ENCODE measurements at places on chromosomes 7 and 10.

GRCh38 chr10:133210398-133211140 lies 19.4 kb upstream of the UTF1 start:
- DNase-seq = no peak

DNA sequence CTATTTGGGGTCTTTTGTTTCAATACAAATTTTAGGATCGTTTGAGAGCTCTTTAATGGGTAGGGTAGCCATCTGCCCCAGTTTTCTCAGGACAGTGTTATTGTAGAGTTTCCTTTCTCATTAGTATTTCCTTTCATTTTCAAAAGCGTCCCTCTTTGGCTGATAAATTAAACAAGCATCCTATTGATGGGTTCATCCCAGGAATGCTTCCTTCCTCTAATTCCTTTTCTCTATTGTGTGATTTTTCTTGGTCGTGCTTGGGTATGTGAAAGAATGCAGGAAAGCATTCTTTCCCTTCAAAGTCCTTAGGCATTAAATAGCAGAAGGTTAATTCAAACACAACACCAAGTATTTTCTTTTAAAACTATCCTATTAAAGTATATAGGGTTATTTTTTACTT lies 14.0 kb downstream of the SLC13A1 start:
- no peak for DNase-seq

- DNase-seq = no peak
Measured at GRCh38 chr10:103498936-103499638, 5.6 kb downstream of the NEURL1 start.

DNA sequence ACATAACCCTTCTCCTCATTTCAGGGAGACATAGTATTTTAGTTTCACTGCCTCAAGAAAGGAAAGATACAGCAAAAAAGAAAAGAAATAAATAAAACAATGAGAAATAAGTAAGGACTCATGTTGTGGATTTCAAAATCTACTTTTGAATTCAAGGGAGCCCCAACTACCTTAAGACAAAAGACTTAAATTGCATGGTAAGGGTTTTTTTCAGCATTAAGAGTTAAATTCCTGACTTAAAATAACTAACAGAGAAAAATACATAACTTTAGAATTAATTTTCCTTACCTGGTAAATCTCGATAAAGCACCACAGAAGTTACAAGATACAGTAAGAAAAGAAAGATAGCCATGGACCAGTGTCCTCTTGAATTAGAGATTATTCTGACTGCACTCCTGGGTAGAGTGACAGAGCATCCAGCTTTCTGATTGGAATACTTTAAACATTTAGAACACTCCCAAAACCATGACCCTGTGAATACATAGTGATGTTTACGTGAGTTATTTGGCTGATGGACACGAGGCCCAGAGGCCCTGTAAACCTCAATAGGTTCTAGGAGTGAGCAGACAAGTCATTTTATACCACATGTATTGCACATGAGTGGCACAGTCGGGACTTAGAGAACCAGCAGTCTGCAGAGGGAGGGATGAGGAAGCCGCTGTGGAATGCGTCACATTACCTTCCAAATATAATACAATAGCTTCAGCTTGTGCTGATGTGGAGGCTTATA lies 292.5 kb upstream of the SEMA3C start:
- no peak for DNase-seq

DNA sequence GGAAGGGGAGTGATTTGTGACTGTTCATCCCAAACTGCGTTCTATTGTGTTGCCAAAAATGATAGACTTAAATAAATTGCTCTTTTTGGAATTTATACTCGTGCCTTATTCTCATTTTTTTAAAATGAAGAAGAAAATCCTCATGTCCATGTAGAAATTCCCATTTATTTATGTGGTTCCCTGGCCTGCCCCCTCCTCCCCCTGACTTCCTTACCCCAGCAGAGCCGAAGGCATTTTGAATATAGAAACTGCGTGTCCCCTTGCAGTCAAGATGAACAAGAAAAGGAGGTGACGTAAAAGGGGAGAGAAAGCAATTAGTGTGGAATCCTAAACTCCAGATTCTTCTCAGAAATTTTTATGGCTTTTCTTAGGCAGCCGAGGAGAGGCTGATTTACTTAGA lies 126.1 kb downstream of the FAM204A start:
- DNase-seq = no peak

GRCh38 chr10:86250399-86250798 lies 116.2 kb downstream of the GRID1 start:
- DNase-seq = no peak

- DNase-seq = no peak
Measured at GRCh38 chr7:42645906-42646305, 266.0 kb downstream of the C7orf25 start.

GRCh38 chr7:81725812-81726127 lies 44.1 kb downstream of the HGF start:
- DNase-seq = no peak

DNA sequence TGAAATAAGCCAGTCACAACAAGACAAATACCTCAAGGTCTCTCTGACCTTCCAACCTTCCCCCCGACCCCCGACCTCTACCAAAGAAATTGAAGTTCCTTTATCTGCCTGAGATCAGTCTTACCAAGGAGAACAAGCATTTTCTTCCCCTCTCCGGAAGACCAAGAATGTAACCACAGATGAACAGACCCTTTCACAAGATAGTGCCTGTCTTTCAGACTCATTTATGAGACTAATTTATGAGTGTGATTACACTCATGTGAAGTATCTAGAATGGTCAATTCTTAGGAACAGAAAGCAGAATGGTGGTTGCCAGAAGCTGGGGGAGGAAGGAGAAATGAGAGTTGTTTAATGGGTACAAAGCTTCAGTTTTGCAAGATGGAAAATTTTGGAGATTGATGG lies 108.9 kb upstream of the MKLN1 start:
- DNase-seq = no peak

DNA sequence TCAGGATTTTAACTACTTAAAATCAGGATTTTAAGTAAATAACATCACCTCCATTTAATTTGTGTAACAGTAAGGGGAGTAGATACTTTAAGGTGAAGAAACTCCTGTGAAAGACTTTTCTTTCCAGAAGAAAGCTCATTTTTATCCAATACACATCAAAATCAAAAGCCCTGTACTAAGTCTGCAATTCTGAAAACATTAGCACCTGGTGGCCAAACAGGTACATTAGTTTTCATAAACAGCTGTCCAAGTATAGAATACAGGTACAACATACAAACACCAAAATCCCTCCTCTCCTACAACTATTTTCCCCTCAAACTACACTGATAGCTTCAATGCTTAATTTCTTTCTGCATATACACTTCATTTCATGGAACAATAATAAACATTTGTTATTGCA lies 22.9 kb downstream of the FAM3C start:
- no peak for DNase-seq

GRCh38 chr10:28072573-28072972 lies 73.7 kb upstream of the ODAD2 start:
- DNase-seq = no peak

DNA sequence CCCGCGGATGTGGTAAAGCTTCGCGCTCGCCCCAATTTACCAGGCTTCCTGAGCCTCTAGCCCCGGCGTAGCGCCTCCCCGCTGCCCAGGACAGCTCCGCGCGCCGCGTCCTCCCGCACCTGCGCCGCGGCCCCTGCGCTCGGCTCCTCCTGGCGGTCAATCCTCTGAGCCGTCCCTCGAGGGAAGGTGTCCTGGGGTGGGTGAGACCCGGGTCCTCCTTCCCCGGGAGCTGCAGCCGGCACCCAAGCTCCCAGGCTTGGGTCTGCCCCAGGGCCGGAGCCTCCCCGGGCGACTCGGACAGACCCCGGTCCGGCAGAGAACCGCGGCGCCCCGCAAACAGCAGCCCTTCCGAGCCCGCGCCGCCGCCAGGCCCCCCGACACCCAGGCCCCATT lies 512 bp downstream of the OSBPL3 start:
- peak; percentile 88 for DNase-seq

DNA sequence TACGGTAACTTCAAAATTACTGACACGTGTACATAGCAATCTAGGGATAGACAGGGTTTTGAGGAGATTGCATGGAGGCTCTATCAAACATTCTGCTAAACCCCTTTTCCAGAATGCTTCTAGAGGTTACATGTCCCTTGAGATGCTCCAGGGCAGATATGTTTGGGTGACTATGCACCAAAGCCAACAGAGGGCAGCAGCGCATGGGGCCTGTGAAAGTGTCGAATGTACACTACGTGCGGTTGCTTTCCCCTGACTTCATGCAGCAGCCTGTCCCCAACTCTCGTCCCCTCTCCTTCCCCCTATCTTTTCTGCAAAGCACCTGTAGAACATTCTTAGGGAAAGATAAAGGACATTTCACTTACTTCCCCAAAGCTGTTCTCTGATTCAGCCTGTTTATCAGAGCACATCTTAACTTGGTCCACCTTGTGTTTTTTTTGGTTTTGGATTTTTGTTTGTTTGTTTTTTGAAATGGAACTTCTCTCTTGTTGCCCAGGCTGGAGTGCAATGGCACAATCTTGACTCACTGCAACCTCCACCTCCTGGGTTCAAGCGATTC lies 90.2 kb downstream of the UBE3C start:
- no peak for DNase-seq

DNA sequence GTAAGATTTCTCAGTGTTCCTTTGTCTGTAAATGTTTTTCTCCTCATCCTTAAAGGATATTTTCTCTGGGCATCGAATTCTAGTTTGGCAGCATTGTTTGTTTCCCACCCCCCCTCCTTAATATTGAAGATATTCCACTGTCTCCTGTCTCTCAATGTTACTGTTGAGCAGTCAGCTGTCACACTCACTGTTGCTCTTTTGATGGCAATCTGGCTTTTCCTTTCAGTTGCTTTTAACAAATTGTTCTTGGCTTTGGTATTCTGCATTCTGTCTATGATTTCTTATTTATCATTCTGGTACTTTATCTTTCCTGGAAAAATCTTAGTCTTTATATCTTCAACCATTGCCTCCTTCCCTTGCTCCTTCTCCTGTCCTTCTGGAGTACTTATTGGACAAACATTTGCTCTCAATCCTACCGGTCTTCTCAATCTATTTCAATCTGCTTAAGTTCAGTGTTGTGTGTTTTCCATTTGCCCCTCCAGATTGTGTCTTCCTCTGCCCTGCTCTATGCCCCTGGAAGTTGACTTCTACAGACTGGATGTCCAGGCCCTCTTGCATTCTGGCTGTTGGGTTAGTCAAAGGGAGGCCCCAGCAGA lies 9.3 kb upstream of the GTPBP4 start:
- DNase-seq = no peak

- no peak for DNase-seq
Measured at GRCh38 chr7:28661826-28662595, 249.7 kb downstream of the CREB5 start.

- no peak for DNase-seq
Measured at GRCh38 chr7:140049339-140050024, 13.3 kb downstream of the PARP12 start.

GRCh38 chr10:132410779-132411532 lies 14.0 kb downstream of the PWWP2B start:
- no peak for DNase-seq

GRCh38 chr10:10865913-10866312 lies 151.8 kb upstream of the CELF2 start:
- no peak for DNase-seq

- no peak for DNase-seq
Measured at GRCh38 chr7:158549176-158549615, 38.4 kb downstream of the PTPRN2 start.

GRCh38 chr10:47337310-47337709 lies 10.9 kb upstream of the RBP3 start:
- no peak for DNase-seq

DNA sequence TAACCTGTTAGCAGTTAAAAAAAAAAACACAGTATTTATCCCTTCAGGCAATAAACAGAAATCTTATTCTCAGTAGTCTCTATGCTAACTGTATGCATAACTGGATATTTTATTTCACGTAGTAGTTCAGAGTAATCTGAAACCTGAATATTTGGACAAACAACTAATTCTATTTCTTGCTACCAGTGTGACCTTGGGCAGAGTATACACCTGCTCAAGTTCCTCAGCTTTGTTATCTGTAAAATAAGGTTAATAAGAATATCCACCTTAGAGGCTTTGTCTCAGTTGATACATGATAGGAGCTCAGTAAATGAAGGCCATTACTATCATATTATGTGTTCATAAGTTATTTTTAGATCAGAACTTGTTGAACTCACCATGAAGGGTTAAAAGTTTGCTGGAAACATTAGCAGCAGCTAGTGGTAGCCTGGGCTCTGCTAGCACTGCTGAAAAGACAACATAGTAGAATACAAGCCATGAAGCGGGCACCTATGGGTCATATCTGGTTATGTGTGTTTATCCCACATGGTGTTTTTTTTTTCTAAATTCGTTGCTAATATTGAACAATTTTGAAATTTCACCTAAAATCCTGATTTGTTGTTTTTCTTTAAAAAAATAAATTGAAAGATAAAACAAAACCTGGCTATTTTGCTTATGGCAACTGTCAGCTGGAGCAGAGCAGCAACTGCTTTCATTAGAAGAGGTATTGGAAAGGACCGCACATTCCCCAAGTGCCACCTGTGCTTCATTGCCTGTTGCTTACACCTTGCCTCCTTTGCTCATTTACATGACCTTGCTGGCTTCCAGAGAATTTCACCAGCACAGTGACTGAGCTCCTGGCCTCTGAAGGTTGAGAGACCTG lies 303.0 kb downstream of the PRKG1 start:
- DNase-seq = no peak

DNA sequence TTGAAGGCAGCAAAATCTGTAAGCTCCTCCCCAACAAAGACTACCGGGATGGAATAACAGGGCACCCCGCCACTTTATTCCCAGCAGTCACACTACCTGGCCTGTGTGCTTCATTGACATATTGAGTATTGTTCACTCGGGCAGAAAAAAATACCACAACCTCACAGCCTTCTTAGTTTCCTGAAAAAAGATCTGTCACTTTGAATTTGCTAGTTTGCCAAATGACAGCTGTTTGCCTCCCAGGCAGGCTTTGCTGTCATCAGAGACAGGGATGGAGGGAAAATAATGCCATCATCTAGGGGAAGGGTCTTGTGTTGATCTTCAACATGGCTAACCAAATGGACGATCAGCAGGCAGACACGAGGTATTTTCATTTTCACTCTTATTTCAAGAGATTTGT lies 26.9 kb downstream of the BMPER start:
- DNase-seq = no peak

GRCh38 chr10:31515819-31516402 lies 196.9 kb downstream of the ZEB1 start:
- DNase-seq = no peak

- DNase-seq = no peak
Measured at GRCh38 chr7:117051808-117052207, 98.5 kb downstream of the ST7 start.

DNA sequence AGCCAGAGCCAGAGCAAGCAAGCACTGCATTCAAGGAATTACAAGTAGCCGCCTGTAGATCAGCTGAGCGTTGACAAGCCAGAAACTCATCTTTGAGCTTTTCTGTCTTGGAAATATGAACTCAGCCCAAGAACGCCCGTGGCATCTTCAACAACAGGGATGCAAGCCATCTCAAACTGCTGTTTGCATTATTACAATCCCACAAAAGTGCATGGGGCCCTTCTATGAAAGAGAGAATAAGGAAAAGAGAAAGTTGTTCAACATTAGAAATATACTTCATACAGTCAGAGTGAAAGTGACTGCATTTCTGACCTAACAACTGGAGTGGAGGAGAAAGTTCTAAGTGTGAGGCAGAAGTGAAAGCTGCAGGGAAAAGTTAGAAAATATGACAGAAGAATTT lies 6.5 kb downstream of the SGCE start:
- no peak for DNase-seq

Data from T-helper 1 cell (primary cell).